ENCODE measurements at places on chromosomes 13 and 19. TPM values are rescaled to one million over a fixed set of nuclear protein-coding genes. Genes with fewer than 3 reads are reported as not detected.

DNA sequence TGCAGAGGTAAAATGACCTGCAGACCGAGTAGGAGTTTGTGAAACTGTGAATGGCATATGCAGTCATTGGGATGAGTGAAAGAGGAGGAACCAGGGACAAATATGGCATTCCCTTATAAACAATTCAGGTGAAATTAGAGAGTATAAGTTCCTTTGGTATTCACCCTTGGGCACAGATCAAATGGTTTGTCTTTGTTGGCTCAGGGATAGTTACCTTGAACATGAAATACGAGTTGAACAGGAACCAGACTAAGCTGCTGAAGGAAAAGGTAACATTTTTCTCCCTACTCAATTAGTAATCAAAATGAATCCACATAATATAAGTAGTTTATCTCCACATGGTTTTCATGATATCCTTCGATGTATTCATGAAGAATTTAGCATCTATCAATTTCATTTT is 50.5 kb downstream of the SLITRK1 start:
- no peak for DNase-seq

Gene ZNF772
- 16.0 TPM for total RNA-seq

Gene RFPL4AL1
- total RNA-seq, result not detected

Gene TMC4
- total RNA-seq, result 0.66 TPM

Gene PLPP2
- total RNA-seq, result 1.7 TPM

Gene FCHO1
- total RNA-seq, result 5.8 TPM

GRCh38 chr13:110616103-110617101 is 1.1 kb downstream of the NAXD start:
- no peak for DNase-seq

GRCh38 chr19:57231686-57232085 is 863 bp downstream of the AURKC start:
- DNase-seq, result no peak

GRCh38 chr13:103195762-103196161 is 129.5 kb upstream of the SLC10A2 start:
- DNase-seq, result no peak

DNA sequence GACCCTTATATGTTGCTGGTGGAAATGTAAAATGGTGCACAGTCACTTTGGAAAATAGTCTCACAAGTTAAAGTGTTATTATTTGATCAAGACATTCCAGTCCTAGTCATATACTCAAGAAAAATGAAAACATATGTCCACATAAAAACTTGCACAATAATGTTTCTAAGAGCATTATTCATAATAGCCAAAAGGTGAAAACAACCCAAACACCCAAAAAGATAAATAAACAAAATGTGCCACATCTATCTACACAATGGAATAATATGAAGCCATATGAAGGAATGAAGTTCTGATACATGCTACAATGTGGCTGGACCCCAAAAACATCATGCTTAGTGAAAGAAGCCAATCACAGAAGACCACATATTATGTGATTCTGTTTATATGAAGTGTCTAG is 14.4 kb upstream of the AKAP8 start:
- DNase-seq, result no peak

DNA sequence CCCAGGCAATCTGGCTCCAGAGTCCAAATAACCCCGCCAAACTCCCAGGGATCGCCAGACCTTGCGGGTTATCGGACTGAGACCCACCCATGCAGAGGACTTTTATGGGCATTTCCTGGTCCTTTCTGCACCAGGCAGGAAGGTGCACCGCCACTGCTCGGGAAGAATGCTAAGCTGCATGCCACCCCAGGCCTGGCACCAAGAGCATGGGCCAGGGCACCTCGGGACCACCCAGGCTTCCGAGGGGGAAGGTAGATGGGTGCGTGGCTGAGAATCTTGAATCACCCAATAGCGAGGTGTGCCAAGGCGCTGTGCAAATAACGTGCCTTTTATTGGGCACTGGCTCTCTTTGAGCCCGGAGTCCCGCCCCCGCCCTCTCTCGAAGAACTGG is 422 bp upstream of the ZNF575 start:
- peak; percentile 80 for DNase-seq

Gene ZNF547
- total RNA-seq, result 3.6 TPM

Gene CNN1
- total RNA-seq, result 3,058 TPM

GRCh38 chr13:112179995-112180394 is 113.0 kb downstream of the SOX1 start:
- DNase-seq, result no peak

DNA sequence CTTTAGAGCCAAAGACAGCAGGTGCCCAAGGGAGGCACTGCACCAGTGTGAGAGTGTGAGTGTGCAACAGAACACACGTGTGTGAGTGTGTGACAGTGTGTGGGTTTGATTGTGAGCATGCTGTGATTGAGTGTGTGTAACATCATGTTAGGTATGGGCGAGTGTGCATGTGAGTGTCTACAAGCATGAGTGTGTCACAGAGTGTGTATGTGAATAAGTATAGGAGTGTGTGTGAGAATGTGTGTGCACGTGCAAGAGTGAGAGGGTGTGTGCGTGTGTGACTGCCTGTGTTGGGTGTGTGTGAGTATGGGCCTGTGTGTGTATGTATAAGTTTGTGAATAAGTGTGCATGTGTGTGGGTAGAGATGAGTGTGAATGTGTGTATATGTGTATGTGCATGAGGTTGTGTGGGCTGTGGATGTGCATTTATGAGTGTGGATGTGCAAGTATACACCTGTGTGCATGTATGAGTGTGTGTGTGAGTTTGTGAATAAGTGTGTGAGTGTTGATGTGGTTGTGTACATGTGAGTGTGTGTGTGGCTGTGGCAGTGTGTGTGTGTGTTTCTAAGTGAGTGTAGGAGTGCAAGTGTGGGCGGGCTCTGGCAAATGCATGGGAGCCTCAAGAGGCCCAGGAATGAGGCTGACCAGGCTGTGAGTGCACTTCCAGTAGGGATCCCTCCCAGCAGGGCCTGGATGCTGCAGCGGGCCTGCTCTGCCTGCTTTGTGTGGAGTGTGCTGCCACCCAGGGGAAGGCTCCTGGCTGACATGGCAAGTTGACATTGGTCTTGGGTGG is 198.4 kb downstream of the COL4A1 start:
- DNase-seq, result peak; percentile 93

DNA sequence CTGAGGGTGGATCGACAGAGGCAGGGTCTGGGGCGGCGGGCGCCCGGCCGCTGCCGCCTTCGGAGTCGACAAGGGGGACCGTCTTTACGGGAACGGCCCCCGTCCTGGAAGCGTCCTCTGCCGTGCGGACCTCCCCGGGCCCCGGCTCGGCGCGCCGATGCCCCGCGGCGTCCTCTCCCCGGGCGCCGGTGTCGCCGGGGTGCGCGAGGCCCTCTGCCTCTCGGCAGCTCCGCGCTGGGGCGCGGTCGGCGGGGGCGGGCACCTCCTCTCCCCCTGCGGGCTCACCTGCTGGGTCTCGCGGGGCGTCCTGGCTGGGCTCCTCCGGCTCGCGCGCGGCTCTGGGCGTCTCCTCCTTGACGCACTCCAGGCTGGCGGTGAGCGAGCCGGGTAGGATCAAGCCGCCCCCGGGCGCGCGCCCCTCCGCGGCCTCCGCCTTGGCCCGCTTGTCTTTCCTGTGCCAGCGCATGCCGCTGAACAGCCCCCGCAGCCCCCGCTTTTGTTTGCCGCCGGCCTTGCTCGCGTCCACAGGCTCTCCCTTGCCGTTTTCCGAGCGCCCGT is 1.5 kb downstream of the AMER2 start:
- DNase-seq, result no peak

GRCh38 chr19:37929355-37929923 is 22.4 kb downstream of the SIPA1L3 start:
- no peak for DNase-seq

Gene SIGLEC7
- 1.1 TPM for total RNA-seq

DNA sequence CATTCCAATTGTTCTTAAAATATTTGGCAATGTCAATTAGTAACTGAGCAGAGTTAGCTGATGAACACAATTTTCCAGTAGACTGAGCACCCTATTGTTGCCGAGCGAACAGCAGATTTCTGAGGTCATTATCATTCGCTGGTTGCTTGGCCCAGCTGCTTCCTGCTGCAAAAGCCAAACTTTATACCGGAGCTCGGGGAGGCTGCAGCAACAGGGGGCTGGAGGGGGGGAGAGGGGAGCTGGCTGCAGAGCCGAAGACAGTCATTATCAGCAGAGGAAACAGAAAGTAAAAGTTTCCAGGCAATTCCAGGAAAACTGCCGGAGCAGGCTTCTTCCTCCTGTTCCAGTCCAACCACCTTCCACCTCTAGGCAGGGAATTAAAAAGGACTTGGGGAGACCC is 77.9 kb downstream of the ZNF536 start:
- peak; percentile 79 for DNase-seq

- no peak for DNase-seq
Measured at GRCh38 chr19:656751-657559, 6.1 kb downstream of the RNF126 start.

- DNase-seq, result no peak
Measured at GRCh38 chr19:39637891-39638290, 17.8 kb upstream of the LGALS16 start.

Gene LGALS4
- 1.1 TPM for total RNA-seq

Gene IGFL1
- not detected for total RNA-seq

GRCh38 chr13:18952225-18953016 is 229.2 kb downstream of the TUBA3C start:
- DNase-seq, result no peak

DNA sequence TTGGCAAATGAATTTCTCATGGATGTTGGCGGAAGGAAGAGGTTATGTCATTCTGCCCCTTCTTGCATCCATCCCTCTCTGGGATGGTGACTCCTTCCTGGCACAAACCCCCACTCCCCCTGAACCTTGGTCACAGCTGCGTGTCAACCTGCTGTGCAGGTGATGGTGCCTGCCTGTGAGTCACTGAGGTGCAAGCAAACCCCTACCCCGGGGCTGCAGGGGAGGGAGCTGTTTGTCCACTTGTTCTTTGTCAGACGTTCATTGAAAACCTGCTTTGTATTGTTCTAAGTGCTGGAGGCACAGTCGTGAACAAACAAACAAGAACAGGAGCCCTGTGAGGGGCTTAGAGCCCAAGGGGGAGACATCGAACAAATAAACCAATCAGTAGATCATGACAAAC is 2.0 kb upstream of the GAPDHS start:
- no peak for DNase-seq

DNA sequence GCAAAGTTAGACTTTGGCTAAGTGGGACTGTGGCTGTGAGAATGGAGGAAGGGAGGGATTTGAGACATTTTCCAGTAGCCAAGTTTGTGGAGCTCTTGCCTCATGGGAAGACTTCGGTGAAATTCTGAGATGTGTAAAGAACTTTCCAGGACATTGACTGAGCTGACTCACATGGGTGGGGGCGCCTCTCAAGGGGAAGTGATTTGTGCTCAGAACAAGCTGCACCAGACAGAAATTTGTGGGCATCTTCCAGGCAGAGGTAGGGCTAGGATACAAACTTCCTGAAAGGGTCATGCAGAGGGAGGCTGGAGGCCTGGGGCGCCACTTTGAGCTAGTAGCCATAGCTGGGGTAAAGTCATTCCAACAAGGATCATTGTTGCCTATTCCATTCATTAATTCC is 9.8 kb upstream of the SIGLEC10 start:
- no peak for DNase-seq

- no peak for DNase-seq
Measured at GRCh38 chr13:84118839-84119409, 236.7 kb upstream of the SLITRK1 start.

Gene MTUS2
- total RNA-seq, result 0.99 TPM

DNA sequence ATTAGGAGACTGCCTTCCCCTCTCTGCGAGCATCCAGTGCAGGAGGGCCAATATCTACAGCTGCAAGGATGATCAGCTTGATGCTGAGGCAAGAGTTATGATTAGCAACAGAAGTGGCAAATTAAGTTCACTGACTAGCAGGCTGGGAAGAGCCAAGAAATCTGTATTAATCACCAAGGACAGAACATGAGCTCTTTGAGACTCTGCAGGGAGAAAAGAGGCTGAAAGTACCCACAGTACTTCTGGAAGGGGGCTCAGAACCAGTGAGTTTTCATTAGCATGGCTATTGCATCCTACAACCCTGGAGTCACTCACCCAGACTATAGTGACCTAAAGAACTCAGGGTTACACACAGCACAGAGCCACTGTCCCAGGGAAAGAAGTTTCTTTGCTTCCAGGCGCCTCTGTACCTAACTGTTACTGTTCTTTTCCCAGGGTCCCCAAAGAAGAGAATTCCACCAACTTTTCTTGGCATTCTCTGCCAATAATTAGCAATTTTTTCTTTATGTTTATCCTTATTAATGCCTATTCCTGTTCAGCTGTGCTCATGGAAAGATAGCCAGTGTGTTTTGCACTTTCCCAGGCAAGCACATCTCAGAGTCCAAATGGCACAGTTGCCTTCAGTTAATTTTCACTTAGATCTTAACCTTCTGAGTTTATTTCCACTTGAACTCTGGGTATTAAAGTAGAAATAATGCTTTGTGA is 25.8 kb upstream of the MEDAG start:
- no peak for DNase-seq

- DNase-seq, result no peak
Measured at GRCh38 chr13:58376775-58377174, 745.2 kb downstream of the PCDH17 start.

Gene TLE6
- 0.71 TPM for total RNA-seq

GRCh38 chr19:49727217-49728030 is 35.7 kb downstream of the TSKS start:
- peak; percentile 72 for DNase-seq

DNA sequence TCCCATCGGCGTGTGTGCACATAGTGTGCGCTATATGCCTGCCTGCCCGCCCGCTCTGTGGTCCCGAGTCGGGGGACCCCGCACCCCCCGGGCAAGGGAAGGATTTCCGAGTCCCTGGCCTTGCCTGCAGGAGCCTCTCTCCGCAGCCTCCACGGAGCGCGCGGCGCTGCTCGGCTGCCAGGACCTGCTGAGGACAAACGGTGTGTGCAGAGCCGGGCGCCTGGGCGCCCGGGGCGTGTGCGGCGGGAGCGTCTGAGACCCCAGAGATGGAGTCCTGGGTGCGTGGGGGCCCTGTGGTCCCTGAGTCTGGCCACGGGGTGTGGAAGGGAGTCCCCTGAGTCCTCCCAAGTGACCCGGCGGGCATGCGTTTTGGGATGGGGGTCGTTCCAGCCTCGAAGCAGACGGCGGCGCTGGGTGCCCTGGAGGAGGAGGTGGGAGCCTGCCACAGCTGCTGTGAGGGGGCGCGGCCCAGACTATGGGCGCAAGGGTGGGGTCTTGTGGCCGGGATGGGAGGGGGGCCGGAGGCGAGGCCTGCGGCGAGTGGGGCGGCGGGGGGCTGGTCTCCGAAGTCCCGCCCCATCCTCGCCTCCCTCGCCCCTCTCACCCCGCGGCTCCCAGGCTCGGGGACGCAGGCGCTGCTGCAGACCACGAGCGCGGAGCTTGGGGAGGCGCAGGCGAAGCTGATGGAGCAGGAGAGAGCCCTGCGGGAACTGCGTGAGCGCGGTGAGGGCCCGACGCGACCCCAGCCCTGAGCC is 25.3 kb downstream of the CLEC4M start:
- no peak for DNase-seq
